ENCODE measurements at places on chromosomes 12 and 14.

DNA sequence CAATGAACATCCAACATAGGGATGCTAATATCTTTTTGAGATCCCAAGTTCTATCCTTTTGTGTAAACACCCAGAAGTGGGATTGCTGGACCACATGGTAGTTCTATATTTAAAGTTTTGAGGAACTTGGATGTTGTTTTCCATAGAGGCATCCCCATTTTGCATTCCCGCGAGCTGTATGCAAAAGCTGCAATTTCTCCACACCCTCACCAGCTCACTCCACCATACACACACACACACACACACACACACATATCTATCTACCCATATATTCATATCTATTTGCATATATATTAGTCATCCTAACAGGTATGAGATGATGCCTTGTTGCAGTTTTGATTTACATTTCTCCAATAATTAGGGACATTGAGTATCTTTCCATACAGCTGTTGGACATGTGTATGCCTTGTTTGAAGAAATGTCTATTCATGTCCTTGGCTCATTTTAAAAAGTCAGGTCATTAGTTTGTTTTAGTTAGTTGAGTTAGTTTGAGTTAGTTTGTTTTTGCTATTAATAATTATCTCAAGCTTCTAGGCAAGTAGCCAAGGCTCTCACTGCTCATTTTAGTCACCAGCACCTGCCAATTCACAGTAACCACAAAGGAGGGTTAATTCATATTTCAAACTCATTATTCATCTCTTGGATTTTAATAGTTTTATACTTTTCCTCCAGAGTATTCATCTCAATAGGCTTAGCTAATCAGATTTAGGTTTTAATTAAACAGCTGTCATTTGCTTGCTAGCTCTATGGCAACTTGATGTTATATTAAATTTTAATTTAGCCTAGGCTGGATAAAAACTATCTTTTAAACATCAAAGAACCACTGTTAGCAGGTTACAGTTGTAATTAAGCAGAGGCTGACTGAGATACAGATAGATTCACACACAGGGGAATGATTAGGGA lies 1435.9 kb upstream of the TMEM132C start:
- DNase-seq: no peak

GRCh38 chr12:54160769-54161480 lies 27.9 kb downstream of the SMUG1 start:
- no peak for DNase-seq

DNA sequence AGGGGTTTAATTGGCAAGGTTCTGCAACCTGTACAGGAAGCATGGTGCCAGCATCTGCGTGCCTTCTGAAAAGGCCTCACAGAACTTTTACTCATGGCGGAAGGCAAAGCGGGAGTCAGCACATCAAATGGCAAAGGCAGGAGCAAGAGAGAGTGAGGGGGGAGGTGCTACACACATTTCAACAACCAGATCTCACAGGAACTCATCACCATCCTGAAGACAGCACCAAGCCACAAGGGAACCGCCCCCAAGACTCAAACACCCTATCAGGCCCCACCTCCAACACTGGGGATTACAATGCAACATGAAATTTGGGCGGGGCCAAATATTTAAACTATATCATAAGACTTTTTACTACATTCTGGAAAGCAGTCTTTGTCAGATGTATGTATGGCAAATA lies 38.0 kb upstream of the FKBP4 start:
- DNase-seq: no peak

DNA sequence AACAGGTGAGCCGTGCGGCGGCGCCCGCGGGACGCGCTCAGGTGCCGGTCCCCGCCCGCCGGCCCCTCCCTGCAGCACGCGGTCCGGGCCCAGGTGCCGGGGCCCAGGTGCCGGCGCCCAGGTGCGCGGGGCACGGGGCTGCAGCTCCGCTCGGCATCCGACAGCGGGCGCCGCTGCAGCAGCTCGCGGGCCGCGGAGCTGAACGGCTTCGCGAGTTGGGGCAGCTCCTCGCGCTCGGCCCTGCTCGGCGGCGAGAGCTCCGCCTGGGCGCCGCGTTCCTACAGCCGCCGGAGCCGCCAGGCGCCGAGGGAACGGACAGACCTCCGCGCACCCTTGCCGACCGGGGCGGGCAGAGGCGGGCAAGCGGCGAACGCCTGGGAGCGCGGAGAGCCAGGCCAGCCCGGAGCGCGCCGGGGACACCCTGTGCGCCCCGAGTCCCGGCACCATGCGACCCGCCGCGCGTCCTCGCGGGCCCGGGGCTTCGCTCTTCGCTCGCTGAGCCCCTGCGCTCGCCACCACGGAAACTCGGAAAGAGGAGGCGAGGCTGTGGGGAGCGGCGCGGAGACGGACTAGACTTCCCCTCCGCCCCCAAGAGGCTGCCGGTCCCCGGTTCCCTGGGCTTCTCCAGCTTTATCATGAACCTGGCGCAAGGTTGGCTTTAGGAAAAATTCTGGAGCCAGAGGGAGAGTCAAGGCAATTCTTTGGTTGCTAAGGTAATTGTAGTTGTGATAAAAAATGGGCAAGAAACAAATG lies at the start of gene RGS6:
Gene RGS6, plus strand, starts transcription at position 201 of the 753 bp plus-strand sequence.
- DNase-seq: no peak

DNA sequence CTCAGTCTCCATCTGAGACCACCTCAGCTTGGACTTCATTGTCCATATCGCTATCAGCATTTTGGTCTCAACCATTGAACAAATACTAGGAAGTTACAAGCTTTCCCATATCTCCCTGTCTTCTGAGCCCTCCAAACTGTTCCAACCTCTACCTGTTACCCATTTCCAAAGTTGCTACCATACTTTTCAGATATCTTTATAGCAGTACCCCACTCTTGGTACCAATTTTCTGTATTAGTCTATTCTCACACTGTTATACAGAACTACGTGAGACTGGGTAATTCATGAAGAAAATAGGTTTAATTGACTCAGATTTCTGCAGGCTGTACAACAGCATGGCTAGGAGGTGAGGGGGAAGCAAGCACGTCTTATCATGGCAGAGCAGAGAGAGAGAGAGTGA lies 53.8 kb downstream of the PRKCH start:
- DNase-seq: no peak

- DNase-seq: no peak
Observed at GRCh38 chr12:110366321-110367142, 37.0 kb downstream of the ANAPC7 start.

DNA sequence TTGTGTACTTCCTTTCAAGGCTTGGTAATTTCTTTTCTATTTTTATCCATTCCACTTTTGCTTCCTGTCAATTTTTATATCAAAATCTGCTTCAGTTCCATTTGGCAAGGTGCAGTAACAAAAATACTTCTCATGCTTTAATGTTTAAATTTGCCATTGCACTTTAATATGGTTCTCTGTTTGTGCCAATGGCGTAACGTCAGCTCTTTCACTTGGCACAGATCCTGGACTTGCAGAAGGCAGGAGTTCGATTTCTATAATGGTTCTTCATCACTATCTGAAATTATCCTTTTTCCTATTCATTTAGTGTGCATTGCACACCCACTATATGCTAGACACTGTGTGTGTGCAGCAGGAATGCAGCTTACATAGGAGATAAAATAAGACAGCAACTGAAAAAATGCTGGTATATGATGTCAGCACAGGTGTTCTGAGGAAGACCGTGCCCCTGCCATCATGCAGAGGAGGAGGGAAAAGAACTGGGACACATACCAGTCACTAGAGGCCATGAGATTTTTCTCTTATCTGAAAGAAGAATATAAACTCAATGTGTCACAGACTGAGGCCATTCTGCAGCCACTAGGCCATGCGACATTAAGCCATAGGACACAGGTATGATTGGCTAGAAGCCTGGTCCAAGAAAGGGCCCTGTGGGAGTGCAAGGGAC lies 298.2 kb downstream of the RPAP3 start:
- no peak for DNase-seq

DNA sequence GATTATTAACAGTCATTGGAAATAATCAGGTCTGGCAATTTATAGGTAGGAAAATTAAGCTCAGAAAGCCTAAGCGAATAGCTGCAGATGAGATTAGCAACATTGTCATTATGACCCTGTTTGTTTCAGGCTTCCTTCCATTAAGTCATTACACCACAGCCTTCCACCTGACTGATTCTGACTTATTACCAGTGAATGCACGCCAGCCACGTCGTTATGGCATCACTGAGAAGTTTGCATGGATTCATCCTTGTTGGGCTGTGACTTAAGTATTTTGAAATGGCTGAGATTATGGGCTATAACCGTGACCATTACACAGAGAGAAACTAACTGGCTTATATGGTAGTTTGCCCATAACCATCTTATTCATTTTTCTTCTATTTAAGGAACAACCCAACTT lies 18.6 kb downstream of the RASSF8 start:
- DNase-seq: no peak

DNA sequence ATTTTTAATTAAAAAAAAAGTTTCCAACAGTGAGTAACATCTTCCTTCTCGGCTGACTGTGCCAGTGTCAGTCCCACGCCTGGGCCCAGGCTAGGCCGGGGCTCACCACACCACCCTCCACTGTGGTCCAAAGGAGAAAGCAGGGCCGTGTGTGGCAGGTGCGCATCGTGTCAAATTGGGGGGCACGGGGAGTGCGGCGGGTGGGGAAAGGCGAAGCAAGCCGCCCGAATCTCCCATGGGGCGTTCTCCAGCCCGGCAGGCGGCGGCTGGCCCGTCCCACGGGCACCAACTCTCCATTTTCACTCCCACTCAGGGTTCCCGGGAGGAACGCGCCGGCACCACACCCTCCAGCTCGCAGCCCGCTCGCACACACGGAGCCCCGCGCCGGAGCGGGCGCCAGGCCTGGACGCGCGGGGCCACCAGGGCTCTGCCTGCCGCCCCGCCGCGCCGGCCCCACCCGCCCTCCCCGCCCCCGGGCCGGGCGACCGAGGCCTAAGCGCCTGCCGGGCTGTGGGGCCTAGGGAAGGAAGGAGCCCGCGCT lies 604 bp downstream of the EEA1 start:
- no peak for DNase-seq

DNA sequence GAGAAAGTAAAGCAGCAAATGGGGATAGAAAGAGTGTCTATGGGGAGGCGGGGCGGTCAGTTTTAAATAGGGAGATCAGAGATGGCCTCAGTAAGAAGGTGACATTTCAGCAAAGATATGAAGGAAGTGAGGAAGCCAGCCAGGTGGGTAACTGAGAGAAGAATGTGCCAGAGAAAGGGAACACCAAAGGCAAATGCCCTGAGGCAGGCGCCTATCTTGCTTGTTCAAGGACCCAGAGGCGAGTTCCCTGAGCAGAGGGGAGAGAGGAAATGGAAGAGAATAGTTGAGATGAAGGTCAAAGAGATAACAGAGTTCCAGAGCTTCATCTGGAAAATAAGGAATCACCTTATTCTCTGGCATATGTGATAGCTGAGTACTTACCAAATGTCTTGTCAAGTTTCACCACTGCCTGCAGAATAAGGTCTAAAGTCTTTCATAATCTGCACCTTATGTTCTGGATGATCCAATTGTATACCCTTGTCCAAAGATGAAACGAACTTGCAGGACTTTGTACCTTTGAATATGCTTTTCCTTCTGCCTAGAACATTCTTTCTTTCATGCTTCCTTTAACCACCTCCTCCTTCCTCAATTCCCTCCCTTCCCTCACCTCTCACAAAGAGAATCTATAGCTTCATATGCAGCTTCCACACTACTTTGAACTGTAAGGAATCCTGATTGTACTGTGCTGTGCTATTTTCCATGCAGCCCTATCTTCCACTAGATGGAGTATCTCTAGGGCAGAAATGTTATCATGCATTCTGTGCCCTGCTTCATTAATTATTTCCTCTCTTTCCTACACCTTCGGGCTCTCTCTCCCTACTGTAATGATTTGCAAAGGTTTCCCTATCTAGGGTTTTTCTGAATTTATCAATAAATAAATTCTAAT lies 38.5 kb downstream of the GNPTAB start:
- no peak for DNase-seq

GRCh38 chr14:51507906-51508511 lies 143.7 kb upstream of the FRMD6 start:
- DNase-seq: no peak

GRCh38 chr12:1533602-1534304 lies 60.6 kb downstream of the FBXL14 start:
- peak; percentile 65 for DNase-seq

GRCh38 chr14:91694643-91695042 lies 37.2 kb downstream of the CATSPERB start:
- DNase-seq: no peak

DNA sequence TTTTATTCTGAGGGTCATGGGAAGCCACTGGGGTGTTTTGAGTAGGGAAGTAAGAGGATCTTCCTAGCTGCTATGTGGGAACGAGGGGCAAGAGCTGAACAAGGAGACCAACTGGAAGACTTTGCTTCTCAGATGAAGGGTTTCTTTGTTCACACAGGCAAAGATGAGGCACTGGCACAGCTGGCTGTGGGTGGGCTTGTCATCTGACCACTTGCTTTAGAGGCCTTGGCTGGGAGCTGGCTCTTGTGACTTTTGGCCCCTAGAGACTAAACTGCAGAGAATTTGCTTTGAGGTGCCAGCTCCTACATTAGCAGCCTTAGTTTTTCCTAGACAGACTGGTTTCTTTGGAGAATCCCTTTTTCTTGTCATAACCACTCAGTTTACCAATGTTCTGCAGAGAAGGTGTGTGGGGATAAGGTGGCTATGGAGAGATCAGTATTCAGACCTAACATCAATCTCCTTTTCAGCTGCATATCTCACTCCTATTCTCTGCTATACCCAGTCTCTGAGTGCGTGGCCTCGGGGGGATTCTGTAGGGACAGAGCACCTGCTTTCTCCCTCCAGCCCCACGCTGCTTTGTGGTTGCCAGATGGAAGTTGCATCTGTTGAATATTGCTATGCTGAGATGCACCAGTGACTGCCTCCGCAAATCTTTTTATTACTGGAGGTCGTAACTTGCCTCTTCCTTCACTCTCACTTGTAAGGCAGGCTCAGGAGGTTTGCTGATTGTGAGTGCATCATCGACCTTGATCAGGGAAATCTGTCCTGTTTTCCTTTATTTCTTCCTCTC lies 12.7 kb downstream of the PPP2R5C start:
- DNase-seq: no peak

GRCh38 chr14:55399183-55399582 lies 12.4 kb downstream of the ATG14 start:
- DNase-seq: no peak

DNA sequence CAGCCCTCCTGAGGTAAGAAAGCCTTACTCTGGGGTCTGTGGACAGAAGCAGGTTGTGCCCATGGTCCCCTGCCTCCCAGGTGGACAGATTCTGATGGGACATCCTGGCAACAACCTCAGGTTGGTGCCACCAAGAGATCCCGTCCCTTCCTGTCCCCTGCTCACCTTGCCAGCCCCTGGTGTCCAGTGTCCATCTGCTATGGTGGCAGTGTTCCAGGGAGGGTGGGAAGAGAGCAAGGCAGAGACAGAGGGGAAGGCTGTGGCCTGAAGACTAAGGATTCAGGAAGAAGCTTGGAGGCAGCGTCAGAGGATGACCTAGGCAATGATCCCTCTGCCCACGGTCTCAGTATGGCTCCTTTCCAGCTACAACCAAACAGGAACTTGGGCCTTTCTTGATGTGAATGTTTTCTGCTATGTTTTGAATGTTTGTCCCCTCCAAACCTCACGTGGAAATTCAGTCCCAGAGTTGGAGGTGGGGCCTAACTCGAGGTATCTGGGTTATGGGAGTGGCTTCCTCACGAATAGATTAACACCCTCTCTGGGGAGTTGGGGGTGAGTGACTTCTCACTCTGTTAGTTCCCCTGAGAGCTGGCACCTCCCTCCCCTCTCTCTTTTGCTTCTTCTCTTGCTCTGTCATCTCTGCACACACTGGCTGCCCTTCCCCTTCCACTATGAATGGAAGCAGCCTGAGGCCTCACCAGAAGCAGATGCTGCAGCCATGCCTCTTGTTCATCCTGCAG lies 26.9 kb downstream of the IQSEC3 start:
- DNase-seq: no peak
